ENCODE measurements at places on chromosomes 16 and 17.

DNA sequence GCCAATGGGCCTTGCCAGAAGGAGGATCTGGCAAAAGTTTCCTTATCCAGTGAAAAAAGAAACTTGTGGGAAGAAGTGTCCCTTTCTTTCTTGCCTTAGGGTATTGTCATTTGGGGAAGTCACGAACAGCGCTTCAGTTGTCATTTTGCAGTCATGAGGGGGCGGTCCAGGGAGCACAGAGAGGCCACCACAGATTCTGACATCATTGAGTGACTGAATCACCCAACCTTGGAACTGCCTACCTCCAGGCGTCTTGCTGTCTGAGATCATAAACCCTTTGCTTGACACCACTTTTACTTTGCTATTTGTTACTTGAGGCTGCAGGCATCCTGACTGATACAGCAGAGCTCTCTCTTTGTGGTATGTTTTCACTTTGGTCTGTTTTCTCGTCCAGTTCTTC, 3.1 kb upstream of the WSCD1 start:
- peak; percentile 11 for DNase-seq

GRCh38 chr17:38705803-38706504, 881 bp downstream of the MLLT6 start:
- DNase-seq, result peak; percentile 47

DNA sequence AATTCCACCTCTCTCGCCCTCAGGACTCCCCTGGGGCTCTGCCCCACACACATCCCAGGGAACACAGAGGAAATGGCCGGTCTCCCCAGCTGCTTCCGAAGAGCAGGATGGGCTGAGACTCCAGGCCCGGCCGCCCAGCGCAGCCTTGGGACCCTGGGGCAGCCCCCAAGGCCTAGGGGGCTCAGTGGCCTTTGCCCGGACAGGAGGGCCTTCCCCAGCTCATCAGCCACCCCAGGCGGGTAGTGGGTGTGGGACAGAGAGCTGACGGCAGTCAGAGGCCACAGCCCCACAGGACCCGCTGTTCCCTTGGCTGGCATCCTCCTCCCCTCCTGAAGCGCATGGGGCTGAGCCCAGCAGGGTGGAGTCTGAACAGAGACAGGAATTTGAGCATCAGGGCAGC, 6.2 kb upstream of the CBFA2T3 start:
- DNase-seq, result peak; percentile 41

DNA sequence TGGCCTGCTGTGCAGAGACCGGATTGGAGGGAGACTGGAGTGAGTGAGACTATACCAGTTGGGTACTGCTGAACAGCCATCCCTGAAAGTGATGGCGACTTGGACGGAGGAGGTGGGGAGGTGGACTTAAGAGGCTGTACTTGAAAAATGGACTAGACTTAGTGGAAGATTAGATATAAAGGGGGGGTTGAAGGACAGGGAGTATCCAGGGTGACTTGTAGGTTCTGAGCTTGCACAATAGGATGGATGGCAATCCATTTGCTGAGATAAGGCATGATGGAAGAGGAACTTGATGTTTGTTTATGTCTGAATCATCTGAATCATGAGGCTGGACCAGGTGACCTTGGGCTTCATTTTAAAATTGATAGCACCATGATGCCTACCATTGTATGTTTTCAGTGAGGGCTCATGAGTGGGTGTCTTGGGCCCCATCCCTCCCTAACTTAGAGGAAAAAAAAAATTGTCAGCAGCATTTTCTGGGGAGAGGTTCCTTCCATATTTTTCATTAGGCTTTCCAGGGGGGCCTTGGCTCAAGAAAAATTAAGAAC, 41.2 kb downstream of the PRKCA start:
- DNase-seq, result peak; percentile 59

GRCh38 chr17:32516450-32516849, 29.7 kb downstream of the CDK5R1 start:
- no peak for DNase-seq

DNA sequence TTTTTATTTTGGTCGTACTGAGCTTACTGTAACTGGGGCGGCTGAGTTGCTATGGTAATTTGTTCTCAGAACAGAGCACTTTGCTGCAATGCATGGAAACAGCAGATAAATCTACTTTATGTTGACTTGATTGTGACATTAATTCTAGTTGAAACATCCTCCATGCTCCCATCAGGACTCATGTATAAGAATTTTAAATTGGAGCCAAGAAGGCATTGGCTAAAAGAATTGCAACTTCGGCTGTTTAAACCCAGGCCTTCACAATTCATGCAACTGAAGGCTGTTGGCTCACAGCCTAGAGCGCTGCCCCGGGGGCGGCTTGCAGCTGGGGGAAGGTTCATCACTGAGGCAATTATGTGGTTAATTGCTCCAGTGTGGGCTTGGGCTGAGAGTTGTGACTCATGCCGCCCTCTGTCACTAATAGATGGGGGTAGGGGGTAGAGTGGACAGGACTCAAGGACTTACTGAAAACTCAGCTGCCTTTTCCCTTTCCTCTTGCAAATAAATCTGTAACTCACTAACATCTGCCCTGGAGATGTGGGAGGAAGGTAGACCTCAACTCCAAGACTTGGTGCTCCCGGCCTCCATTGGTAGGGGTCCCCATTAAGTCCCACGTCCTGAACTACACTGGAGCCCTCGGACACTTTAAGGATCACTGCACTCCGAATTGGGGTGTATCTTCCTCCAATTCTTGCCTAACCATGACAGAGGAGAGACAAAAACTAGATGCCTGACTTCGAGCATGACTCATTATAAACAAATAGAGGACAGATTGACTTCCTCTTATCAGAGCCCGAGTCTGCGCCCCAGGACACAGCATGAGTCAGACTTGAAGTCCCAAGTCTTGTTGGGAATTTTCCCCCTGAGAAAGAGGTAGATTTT, 37.5 kb downstream of the ERCC4 start:
- peak; percentile 91 for DNase-seq

GRCh38 chr17:78748048-78748729, 33.9 kb downstream of the CYTH1 start:
- DNase-seq, result peak; percentile 22

- no peak for DNase-seq
Observed at GRCh38 chr17:59506894-59507726, 58.3 kb upstream of the DHX40 start.

- no peak for DNase-seq
Observed at GRCh38 chr16:89903908-89904515, 14.7 kb upstream of the MC1R start.

- no peak for DNase-seq
Observed at GRCh38 chr17:75737133-75737962, 16.1 kb downstream of the ITGB4 start.

- DNase-seq, result peak; percentile 47
Observed at GRCh38 chr17:74750327-74751069, 2.1 kb downstream of the NHERF1 start.

DNA sequence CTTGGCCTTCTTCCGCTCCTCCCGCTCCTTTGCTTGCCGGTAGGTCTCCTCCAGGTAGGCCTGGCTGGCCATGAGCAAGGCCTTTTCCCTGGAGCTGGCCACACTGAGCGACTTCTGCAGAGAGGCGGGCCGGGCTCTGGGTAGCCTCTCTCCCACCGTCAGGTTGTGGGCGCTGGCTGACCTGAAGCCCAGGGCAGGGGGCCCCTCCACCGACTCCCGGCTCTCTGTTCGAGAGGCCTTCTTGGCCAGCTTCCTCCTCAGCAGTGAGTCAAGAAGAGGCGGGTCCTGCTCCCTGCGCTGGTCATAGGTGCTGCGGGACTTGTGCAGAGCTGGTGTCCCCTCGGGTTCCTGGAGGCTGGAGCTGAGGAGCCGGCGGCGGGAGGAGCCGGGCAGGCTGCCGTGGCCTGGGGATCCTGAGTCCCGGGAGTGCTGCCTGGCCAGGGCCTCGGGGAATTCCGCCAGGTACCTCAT, 12.8 kb downstream of the GPR179 start:
- DNase-seq, result no peak

DNA sequence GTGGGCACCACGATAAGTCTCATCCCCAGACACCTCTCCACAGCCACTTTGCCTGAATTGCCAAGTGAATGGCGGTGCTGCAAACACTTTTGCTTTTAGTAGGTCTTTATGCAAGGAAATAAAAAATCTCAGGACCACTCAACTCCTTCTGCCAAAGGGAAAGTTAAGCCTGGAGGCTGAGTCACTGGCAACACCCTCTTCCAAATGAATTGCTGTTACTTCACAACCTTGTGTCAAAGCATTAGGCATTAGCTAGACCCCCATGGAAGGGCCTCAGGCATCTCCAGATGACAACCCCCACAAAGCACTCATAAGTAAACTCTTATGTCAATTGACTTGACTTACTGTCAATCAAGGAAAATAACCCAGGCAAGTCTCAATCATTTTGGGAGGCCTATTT, 43.0 kb downstream of the RNF112 start:
- DNase-seq, result no peak

- no peak for DNase-seq
Observed at GRCh38 chr17:70796757-70797156, 627.4 kb downstream of the KCNJ2 start.

- DNase-seq, result peak; percentile 50
Observed at GRCh38 chr17:40323391-40324381, 14.7 kb downstream of the RARA start.

- DNase-seq, result peak; percentile 93
Observed at GRCh38 chr17:47821424-47822391, at the start of gene OSBPL7. OSBPL7 (minus strand) TSS chr17:47821794; CDS start chr17:47820278, 1,516 bp downstream.

- no peak for DNase-seq
Observed at GRCh38 chr17:2508035-2508434, 3.7 kb downstream of the METTL16 start.

DNA sequence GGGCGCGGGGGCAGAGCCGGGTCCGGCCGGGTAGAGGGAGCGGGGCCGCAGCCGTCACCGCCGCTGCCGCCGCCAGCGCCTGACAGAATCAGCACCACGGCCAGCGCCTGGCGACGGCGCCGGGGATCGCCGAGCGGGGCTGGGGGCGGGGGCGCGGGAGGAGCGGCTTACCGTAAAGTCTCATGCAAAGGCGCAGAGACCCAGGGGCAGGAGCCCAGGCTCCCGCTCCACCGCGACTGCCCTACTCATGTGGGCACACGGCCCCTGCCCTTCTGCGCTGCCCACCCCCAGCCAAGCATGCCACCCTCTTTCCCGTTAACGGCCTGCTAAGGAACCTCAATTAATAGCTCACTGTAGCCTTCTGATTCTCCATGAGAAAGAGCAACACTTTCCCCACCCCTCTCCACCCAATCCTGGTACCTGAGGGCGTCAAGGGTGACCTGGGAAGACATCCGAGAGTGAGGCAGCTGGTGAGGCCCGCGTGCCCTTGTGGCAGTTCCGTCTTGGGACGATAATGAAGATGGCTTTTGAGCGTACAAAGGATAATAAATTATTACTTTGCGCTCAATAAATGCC, at the start of gene SEZ6:
SEZ6 (minus strand) TSS at position 98 of the 576 bp plus-strand sequence. CDS start 164 bp downstream, outside the sequence.
- DNase-seq, result peak; percentile 78

GRCh38 chr17:9115214-9116191, 94.2 kb downstream of the NTN1 start:
- DNase-seq, result peak; percentile 93

GRCh38 chr16:51538707-51539498, 387.8 kb upstream of the SALL1 start:
- DNase-seq, result peak; percentile 90

DNA sequence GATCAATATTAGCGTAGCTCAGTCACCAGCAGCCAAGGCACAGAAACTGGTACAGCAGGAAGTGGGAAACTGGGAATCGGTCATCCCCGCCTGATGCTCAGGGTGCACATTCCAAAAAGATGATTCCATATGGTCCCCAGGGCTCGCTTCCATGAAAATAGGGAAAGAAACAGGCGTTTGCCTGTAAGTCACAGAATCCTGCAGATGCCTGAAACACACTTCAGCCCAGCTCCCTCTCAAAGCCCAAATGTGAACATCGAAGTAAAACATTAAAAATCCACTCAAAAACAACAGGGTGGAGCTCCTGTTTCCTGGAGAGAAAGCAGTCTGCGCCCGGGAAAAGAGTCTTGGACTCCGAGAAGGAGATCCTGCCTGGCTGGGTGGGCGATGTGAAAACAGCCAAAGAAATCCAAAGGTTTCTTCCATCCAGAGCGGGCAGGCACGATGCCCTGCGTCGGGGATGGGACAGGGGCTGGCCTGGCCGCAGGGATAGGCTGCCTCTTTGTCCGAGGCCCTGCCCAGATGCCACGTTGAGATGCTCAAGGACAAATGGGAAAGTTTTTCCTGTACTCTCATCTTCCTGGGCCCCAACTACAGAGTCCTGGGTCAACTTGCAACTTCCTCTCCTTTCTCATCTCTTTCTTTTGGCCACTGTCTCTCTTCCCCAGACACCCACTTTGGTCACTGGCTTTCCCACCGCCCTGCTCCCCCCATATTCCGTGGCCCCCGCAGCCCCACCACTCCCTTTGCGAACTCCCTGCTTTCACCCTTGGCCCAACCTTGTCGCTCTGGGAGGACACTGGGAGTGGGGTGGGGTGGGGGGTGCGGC, 743 bp downstream of the WIPI1 start:
- peak; percentile 48 for DNase-seq

GRCh38 chr17:40936976-40937375, 470 bp downstream of the KRT23 start:
- no peak for DNase-seq

GRCh38 chr17:4534928-4535666, 20.1 kb downstream of the MYBBP1A start:
- peak; percentile 39 for DNase-seq

DNA sequence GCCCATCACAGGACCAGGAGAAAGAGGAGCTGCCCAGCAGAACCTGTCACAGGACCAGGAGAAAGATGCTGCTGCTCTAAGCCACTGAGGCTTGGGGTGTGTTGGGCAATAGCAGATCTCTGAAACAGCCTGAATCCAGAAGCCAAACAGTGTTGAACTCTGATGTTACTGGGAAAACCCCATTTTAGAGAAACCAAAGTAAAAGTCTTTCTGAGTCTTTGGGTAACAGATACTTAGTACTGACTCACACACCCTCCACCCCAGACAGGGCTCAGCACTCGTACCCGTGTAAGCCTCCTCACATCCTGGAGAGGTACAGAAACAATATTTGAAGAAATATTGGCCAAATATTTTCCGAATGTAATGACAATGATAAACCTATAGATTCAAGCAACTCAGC, 82.8 kb upstream of the GNG13 start:
- DNase-seq, result no peak

DNA sequence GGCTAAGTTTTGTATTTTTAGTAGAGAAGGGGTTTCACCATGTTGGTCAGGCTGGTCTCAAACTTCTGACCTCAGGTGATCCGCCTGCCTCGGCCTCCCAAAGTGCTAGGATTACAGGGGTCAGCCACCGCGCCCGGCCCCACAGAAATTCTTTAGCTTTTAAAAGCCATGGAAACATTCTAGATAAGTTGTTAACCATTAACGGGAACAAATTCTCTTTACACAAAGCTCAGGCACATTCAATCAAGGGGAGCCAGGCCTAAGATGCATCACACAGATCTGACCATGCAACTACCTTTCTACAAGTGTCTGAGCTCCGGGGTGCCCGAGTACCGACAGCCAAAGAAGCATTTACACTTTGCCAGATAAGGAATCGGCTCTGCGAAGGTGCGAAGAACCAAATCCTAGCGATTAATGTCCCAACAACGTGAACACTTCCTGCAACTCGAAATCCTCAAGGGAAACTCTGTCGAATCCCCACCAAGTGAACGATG, 1.0 kb downstream of the EMC8 start:
- DNase-seq, result no peak

- peak; percentile 62 for DNase-seq
Observed at GRCh38 chr16:27232061-27232900, 29.0 kb downstream of the KDM8 start.

- no peak for DNase-seq
Observed at GRCh38 chr17:58677194-58677880, 14.5 kb downstream of the TEX14 start.

- peak; percentile 96 for DNase-seq
Observed at GRCh38 chr17:35368081-35368830, 5.2 kb downstream of the SLFN11 start.

GRCh38 chr17:81110488-81111040, 54.7 kb upstream of the PVALEF start:
- DNase-seq, result no peak

GRCh38 chr17:57045868-57046704, 39.0 kb upstream of the AKAP1 start:
- DNase-seq, result peak; percentile 58

Measured in NB4 (cell line).